Activated CD8-positive, alpha-beta memory T cell treated with anti-CD3 and anti-CD28 coated beads, Interleukin-2, amount 50 U/mL, for 48 hours (primary cell): ENCODE measurements at places on chromosomes 11 and 22.
A peak's percentile ranks its signal among the peaks of the same experiment; 100 is the strongest.

DNA sequence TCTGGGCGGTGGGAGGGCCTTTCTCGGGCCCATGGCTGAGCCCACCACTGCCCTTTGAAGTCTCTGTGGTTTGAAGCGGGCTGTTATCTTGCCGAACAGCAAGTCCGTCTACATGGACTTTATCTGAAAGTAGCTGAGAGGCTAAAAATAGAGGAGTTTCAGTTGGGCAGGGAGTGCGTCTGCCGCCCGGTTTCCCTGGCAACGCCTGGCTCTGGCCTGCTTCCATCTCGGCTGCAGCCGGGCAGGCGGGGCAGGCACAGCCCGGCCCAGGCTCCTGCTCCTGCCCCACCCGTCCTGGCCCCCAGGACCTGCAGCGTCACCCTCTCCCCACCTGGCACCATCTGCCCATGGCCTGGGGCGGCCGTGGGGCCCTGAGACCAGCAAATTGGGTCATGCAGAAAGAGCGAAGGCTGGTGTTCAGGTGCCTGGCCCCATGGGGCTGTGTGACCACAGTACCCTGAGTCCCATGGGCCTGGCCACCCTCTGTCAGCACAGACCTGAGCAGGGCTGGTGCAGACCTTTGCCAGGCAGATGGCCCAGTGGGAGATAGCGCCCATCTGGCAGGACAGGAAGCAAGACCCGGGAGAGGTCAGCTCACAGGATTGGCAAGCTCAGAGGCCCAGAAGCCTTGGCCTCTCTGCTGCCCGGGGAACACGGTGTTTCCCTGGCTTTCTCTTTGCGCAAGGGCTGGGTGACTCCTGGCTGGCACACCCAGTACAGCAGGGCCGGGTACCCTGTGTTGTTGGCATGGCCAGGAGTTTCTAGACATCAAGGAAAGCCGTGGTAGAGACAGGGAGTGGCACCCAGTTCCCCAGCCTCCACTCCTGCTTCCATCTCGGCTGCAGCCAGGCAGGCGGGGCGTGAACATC is 79.1 kb upstream of the KCNQ1OT1 start:
- peak; percentile 39 for DNase-seq

- no peak for DNase-seq
Measured at GRCh38 chr22:30228509-30229359, 17.8 kb downstream of the LIF start.

- DNase-seq = no peak
Measured at GRCh38 chr11:69663326-69663725, 11.8 kb downstream of the LTO1 start.

- no peak for DNase-seq
Measured at GRCh38 chr11:61513143-61513765, 4.7 kb downstream of the LRRC10B start.

- DNase-seq = no peak
Measured at GRCh38 chr22:36982136-36982535, 37.1 kb downstream of the TST start.

DNA sequence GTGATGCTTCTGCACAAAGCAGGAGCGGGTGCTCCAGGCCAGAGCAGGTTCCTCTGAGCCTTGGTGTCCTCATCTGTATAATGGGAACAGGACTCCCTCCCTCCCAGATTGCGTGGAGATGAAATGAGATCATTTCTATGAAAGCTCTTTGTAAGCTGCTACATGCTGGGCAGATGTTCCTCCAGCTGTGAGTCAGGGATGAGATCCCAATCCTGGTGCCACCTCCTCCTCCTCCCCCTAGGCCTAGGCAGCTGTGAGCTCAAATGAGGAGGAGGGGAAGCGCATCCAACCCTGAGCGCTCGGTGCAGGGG is 7.0 kb upstream of the CABP2 start:
- no peak for DNase-seq

- DNase-seq = peak; percentile 38
Measured at GRCh38 chr11:73227571-73228211, 9.6 kb downstream of the P2RY2 start.

DNA sequence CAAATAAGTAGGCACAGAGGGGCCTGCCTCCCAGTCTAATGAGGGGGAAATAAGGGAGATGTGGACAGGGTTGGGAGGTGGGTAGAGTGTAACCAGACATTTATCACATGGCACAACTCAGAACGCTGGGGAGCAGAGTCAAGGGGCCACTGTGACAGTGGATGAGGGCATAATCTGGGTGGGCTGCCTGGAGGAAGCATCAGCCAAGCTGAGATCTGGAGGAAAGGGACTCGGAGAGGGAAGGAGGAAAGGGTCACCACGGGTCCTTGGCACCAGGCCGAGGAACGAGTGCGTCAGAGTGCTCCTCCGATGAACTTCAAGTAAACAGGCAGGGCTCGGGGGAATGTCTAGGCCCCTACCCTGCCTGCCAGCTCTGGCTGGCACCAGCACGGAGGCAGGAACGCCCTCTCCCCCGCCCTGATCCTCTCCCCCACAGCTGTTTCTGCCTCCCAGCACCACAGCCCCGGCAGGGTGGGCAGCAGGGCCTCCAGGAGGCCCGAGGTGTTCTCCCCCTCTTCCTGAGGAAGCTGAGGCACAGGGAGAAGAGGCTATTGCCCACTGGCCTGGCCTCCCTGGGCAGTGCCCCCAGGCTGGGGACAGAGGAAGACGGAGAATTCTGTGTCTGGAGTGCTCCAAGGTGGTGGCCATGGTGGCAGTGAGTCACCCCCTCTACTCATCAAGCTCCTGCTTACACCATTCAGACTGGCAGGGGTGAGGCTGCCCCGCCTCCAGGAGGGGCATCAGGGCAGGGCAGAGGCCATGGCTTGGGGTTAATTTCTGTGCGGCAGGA is 4.2 kb downstream of the ALDH3B1 start:
- DNase-seq = no peak

DNA sequence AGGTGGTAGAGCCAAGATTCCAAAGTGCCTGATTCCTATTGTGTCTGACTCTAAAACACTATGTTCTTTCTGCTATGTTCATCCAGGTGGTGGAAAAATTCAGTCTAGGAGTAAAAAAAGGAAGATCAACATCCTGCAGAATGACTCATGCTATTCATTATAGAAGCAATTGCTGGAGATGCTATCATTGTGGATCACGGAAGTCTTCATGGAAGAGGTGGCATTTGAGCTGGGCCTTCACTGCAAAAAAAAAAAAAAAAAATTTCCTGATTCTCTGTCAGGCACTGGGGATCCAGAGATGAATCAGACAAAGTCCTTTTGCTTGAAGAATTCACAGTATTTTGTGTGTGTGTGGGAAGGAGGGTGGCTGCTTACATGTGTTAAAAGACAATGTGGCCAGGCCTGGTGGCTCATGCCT is 1.4 kb upstream of the UVRAG start:
- no peak for DNase-seq

DNA sequence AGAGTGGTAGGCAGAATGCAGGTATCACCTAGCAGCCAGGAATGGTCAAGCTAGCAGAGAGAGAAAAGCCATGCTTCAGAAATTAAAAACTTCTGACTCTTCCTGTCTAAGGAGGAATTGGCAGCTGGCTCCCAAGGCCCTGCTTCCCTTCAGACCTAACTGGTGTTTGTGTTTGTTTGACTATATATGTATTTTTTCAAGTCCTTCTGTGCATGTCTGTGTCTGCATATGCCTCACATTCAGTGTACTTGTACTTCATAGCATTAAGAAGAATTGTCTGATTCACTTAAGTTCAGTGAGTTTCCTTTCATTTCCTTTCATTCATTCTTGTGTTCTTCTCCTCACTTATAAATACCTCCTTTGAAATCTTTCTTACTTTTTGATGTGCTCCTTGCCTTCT is 109.0 kb upstream of the RRM1 start:
- no peak for DNase-seq

GRCh38 chr22:26651815-26652214 is 5.6 kb upstream of the MIAT start:
- no peak for DNase-seq

- no peak for DNase-seq
Measured at GRCh38 chr11:21635394-21636145, 557.3 kb upstream of the ANO5 start.

DNA sequence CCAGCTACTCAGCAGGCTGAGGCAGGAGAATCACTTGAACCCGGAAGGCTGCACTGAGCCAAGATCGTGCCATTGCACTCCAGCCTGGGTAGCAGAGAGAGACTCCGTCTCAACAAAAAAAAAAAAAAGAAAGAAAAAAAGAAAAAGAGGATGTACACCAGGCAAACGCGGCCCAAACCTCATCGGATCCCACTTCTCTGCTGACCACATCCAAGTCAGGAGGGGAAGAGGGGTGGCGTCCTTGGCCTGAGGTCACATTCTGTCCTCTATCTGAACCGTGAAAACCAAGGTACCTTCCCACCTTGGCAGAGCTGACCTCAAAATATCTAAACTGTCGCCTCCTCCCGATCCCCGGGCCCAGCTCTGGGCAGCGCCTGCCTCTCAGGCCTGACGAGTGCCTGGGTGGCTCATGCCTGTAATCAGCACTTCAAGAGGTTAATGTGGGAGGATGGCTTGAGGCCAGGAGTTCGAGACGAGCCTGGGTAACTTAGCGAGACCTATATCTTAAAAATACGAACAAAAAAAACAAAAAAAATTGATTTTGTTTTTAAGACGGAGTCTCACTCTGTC is 25.1 kb downstream of the RGL4 start:
- DNase-seq = peak; percentile 59

GRCh38 chr22:18133452-18133851 is 16.5 kb upstream of the USP18 start:
- DNase-seq = no peak

DNA sequence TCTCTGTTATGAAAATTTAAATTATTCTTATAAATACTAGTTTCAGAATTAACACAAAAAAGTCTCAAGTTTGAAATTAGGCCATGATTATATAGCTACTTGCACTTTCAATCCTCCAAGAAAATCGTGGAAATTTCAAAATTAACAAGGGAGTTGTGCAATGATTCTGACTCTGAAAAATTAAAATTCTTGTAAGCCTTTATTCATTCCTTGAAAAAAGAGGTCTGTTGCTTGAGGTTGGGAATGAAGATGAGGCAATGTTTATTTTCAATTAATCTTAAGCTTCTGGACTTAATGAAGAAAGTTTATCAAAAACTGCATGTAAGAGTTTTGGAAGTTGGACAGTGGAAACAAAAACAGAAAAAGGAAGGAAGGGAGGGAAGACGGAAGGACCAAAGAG is 128.2 kb upstream of the FIBIN start:
- no peak for DNase-seq

GRCh38 chr11:126194121-126194543 is 17.3 kb downstream of the RPUSD4 start:
- DNase-seq = no peak

DNA sequence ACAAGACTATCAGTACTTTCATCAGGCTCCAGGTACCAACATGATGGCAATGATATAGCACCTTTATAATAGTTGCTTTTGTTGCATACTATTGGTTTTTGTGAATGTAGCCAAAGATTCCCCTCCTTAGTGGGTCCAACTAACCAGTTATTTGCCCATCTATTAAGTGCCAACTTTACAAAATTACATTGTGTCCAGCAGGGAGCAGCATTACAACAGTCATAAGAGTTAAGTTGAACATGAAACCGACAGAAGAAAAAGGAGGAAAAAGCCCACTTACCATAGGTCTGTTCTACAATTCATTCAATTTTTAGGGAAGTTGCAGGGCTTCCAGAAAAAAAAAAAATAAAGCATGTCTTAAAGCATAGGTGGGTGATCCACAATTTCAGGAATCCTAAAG is 21.6 kb downstream of the IMMP1L start:
- no peak for DNase-seq

DNA sequence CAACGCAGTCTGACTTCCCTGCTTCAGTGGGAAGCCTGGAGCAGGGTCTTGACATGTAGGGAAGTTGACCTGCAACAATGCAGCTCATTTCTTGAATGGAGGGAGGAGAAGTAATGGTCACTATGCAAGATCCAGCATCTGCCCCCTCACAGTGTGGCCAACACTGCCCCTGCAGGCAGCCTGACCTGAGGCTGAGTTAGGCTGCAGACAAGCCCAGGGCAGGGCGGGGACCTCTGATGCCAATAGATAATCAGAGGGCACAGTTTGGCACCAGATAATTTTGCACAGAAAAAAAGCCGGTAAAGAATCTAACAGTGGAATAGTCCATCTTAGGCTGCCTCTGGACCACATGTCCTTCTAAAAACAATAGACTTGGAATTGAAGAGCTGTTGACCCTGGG is 182.3 kb downstream of the DSCAML1 start:
- DNase-seq = no peak

GRCh38 chr11:86627776-86628455 is 44.5 kb downstream of the ME3 start:
- no peak for DNase-seq
